ENCODE measurements at places on chromosomes 2 and 18. TPM values are rescaled to one million over a fixed set of nuclear protein-coding genes. Genes with fewer than 3 reads are reported as not detected.

SULT1C4 gene
- polyA plus RNA-seq: 13.3 TPM

RNU2-63P gene
- polyA plus RNA-seq: not detected

GRCh38 chr2:53173698-53174455 is 593.7 kb upstream of the CHAC2 start:
- H3K27ac ChIP-seq: no peak overlapping the region
- H3K27me3 ChIP-seq: no peaks in the 10 kb centered on the region
- H3K4me3 ChIP-seq: no peak overlapping the region
- DNase-seq: no peak

GRCh38 chr2:192887337-192887736 is 692.6 kb upstream of the TMEFF2 start:
- H3K36me3 ChIP-seq: no peaks in the 10 kb centered on the region
- H3K27me3 ChIP-seq: no peaks in the 10 kb centered on the region
- H3K4me1 ChIP-seq: no peaks in the 10 kb centered on the region
- H3K27ac ChIP-seq: no peak overlapping the region
- no peak overlapping the region for H3K4me3 ChIP-seq
- DNase-seq: no peak

- no peak overlapping the region for H3K27ac ChIP-seq
- H3K4me3 ChIP-seq: no peak overlapping the region
- DNase-seq: peak; percentile 8
- H3K27me3 ChIP-seq: no peaks in the 10 kb centered on the region
- H3K36me3 ChIP-seq: no peaks in the 10 kb centered on the region
Observed at GRCh38 chr2:88250404-88250803, 80.3 kb downstream of the THNSL2 start.

Data from small intestine (tissue), 16 donors.